ENCODE measurements at places on chromosomes 11 and 22. TPM values are rescaled to one million over a fixed set of nuclear protein-coding genes. Genes with fewer than 3 reads are reported as not detected.

The OR8D4 gene
- not detected for total RNA-seq

The TRIM49D1 gene
- not detected for total RNA-seq

GRCh38 chr22:45999379-45999971 lies 22.5 kb upstream of the WNT7B start:
- no peak for DNase-seq

- DNase-seq, result no peak
These were observed 19.7 kb upstream of the MUC5AC start for GRCh38 chr11:1138097-1138496.

DNA sequence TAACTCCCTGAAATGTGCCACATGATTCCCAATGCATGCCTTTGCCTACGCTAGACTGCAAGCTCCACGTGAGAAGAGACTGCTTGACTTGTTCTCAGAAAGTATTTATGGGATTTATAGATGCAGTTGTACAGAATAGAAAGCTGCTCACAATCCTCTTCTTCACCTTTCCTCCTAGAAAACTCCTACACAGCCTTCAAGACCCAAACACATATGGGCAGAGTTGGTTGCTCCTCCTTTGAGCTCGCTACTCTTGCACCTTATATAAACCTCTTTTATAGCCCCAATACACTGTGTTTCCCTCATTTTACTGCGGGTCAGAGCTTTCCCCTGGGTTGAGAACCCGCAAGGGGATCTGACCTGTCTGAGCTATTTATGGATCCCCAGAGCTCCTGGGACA lies 16.4 kb downstream of the C1QTNF6 start:
- no peak for DNase-seq

DNA sequence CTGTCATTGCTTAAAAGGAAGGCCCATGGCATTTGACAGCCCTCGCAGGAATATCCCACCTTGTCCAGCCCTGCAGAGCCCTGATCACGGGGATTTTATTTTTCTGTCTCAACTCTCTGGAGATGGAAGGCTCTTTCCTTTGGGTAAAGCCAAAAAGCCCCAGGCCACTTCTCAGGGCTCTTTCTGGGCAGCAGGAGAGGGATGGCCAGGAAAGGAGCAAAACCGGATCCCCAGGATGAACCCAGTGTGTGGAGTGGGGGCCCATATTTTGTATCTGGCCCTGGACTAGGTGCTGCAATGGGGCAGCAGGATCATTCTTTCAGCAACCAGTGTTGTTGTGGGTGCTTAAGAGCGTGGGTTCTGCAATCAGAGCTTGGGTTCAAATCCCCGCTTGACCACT lies 11.0 kb downstream of the CREB3L1 start:
- no peak for DNase-seq

DNA sequence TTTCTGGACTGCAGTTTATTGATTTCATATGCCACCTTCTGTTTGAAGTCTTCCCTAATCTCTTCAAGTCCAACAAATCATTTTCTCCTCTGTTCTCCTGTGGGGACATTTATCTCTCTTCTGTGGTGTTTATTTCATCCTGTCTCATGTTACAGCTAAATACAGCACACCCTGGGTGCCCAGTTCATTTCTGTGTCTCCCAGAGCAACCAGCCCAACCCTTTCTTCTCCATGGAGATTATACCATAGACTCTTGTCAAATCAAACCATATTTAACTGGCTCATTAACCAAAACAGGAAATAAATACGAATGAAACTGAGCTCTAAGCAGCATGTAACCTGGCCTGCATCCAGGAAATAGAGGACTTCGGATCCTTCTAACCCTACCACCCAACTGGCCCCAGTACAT lies at the start of gene MS4A8:
MS4A8 (plus strand) TSS at position 329 of the 408 bp plus-strand sequence. CDS start 1,249 bp downstream, outside the sequence.
- DNase-seq, result no peak
